NCI-H2081 (cell line): ENCODE measurements at places on chromosomes 3 and 15.

GRCh38 chr3:40366203-40367162 is 20.5 kb upstream of the ENTPD3 start:
- no peak for DNase-seq

- no peak for DNase-seq
These were observed 72.7 kb upstream of the TSPAN3 start for GRCh38 chr15:77143616-77144015.

DNA sequence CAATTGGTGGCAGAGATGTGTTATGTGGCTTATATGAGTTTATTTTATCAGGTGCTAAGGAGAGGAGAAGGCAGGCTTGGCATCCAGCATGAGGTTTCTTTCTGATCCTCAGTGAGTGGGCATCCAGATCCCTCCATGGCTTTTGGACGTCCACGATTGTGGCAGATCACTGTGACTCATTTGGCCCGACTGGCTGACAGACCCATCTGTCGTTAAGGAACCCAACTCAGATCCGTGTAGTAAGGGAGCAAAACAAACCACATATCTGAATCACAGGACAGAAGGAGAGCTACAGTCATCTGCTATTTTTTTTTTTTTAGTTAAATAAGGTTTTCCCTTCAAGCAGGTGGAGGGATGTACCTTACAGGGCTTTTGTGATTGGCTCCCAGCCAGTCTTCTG is 197.0 kb upstream of the KCNH8 start:
- DNase-seq: no peak

- DNase-seq: no peak
These were observed 157.4 kb downstream of the SSR3 start for GRCh38 chr3:156397534-156397933.

GRCh38 chr3:117454254-117454653 is 744.7 kb downstream of the TUSC7 start:
- DNase-seq: no peak

DNA sequence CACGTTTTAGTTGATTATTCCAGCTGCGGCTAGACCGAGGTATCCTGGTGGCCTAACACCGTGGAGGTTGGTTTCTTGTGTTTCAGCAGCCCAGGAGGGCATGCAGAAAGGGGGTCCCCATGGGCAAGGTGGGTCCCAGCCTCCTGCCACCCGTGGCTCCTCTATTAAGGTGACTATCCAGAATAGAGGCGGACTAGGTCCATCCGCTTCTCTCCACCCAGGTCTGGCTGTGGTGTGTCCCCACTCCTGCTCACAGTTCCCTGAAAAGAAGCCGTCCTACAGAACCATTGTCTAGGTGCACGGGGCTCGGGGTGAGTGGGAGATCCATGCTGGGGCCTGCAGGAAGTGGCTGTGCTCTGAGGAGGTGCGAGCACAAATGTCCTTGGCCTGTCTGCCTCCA is 81.5 kb downstream of the WNT7A start:
- no peak for DNase-seq

DNA sequence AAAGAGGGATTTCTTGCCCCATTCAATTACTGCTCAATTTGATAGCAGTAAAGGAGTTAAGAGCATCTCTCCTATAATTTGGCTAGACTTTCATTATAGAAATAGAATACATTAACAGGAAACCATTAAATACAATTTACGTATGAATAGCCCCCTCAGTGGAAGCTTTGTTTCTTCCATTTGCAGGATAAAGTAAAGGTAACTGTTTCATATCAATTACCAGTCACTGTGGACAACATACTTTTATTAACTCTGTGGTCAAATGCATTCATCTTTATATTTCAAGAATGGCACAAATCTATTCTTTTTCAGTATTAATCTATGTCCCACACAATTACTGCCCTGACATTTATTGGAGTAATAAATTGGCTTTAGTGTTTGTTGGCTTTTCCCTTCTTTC is 613.4 kb downstream of the NLGN1 start:
- DNase-seq: no peak

DNA sequence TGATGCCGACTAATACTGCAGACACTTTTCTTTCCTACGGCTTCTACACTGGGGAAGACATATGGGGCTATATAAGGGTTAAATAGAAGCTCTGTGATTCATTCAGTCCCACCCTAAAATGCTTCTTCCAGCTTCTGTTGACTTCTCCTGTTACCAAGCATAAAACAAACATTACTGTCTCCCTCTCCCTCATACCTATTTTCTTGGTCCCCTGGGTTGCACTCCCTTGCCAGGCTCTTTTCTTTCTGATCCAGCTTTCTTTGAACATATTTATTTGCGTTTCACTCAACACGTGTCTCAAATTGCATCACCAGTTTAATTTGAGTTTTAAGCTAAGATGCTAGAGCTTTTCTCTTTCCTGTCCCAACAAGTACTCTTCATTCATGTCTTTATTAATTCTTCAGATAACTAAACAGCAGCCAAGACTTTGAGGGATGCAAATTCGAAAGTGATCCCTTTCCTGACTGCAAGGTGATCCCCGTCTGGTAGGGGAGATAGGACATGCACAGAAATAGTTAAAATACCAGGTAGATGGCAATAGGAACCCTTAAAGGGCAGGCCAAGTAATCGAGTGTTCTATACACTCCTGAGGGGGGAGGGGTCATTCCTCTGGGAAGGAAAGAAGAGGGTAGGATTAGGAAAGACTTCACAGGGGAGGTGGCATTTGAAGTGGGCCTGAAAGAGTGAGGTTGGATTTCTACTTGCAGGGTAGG is 198.6 kb upstream of the BCL6 start:
- DNase-seq: no peak

- no peak for DNase-seq
These were observed 148.0 kb upstream of the LRTM1 start for GRCh38 chr3:55075846-55076245.

DNA sequence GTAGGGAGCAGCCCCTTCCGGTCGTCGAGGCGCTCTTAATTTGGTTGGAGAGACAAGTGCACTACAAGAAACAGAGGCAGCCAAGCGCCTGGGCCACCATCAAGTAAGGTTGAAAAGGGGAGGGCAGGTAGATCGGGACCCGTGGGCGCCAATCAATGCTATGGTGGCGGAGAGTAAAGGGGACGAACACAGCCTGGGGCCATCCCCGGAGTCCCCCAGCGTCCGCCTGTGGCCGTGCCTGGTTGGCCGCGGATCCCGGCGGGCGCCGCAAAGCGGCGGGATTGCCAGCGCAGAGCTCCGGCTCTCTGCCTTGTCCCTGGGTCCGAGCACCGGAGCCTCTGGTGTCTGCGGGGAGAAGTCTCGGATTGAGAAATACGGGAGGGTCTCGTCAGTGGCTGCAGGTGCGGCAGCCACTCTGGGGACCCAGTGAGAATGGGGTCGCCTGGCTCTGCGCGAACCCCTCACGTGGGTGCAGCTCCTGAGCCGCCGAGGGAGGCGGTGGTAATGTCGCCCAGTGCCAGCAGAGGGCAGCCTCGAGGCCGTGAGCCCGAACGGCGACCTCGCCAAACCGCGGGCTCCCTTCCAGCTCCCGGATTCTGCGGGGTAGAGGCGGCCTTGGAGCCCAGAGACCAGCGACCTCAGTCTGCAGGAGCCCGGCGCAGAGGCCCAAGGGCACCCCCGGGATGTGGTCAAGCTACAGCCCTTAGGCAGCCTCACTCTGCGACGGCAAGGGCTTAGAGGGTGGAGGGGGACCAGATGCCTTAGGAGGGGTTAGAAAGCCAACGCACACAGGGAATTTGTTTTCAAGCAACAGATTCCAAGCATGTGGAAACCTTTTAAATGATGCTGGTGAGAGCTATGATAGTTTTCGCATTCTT is 10.8 kb downstream of the FOXL2 start:
- DNase-seq: peak; percentile 76

- no peak for DNase-seq
These were observed 101.2 kb downstream of the NFKBIZ start for GRCh38 chr3:101950510-101950909.

GRCh38 chr3:161413127-161413854 is 42.0 kb upstream of the SPTSSB start:
- DNase-seq: no peak

DNA sequence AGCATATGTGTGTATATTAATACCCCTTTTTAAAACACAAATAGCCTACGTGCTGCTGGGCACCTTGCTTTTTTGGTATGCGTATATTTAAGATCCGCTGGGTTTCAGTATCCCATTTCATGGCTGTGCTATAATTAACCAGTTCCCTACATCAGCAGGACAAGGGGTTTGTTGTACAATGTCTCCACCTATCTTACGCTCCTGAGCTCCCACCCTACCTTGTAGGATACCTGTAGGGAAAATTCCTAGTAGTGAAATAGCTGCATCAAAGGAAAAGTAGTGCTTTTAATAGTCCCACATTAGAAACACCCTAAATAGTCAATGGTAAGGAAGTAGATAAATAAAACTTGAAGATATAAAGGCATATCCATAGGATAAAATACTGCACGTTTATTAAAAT is 1.4 kb downstream of the MAP6D1 start:
- DNase-seq: peak; percentile 77

- DNase-seq: no peak
These were observed 60.1 kb downstream of the VGLL4 start for GRCh38 chr3:11583638-11584046.

- DNase-seq: no peak
These were observed 48.1 kb downstream of the EDEM1 start for GRCh38 chr3:5235655-5236054.

- DNase-seq: no peak
These were observed 3.0 kb upstream of the RHO start for GRCh38 chr3:129525341-129525968.

- peak; percentile 14 for DNase-seq
These were observed 58.1 kb upstream of the MEF2A start for GRCh38 chr15:99507504-99508310.

DNA sequence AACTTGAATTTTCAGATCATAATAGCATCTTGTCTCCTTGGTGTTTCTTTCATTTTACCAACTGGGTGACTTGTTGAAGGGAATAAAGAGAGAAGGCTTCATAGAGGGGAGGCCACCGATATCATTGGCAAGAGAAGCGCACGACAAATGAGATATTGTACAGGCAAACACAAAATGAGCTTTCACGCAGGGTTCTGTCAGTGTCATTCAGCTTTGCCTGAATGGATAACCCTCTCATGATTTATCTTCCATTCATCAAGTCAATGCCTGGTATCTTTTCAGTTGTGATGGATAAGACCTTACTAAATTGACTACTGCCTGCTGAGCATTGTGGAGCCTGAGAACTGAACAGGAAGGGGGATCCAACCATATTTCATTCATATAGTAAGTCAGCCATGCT is 188.6 kb upstream of the EPHA3 start:
- DNase-seq: no peak

DNA sequence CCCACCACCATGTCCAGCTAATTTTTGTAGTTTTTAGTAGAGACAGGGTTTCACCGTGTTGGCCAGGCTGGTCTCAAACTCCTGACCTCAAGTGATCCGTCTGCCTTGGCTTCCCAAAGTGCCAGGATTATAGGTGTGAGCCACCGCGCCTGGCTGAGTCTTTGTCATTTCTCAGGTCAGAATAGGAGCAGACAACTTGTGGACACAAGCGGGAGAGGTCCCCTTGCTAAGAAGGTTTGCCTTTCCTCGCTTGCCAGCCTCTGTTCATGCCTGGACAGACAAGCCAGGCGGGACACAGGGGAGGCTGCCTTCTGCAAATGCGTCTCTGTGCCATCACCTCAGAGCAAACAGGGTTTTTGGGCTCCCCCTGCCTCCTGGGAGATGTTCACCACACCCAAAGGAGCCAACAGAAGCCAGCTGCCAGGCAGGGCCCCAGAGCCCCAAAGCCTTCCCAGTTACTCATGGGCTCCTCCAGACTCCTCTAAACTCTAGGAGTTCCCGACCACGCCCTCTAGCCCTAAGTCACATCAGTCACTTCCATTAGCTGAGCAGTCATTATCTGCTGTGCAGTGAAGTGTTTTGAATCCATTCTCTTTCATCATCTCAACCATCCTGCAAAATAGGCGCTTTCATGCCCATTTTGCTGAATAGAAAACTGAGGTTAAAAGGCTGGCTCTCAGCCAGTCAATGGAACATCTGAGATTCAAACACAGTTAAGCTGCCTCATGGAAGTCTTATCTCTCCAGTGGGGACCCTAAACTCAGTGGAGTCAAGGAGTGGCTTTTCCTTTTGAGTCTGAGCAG is 245.0 kb downstream of the UACA start:
- no peak for DNase-seq

GRCh38 chr3:126971891-126972351 is 11.0 kb upstream of the PLXNA1 start:
- no peak for DNase-seq

- DNase-seq: no peak
These were observed 15.1 kb downstream of the XXYLT1 start for GRCh38 chr3:195255571-195256501.

DNA sequence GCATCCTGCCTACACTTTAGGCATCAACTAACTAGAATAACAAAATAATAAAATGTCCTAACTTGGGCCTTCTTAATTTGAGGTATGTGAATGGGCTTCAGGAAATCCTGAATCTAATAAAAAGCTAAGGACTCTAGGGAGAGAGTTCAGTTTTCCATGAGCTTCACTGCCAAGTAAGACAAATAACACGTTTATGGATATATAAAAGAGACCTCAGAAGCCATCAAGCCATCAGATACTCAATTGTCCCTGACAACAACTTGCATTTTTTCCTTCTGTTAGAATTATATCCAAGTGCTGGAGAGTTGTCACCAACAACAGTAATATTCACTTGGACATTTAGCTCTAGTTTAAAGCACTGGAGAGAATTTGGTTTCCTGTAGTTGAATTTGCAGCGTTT is 102.4 kb upstream of the IGSF10 start:
- no peak for DNase-seq

GRCh38 chr3:126463521-126463920 is 12.2 kb downstream of the ZXDC start:
- peak; percentile 42 for DNase-seq

DNA sequence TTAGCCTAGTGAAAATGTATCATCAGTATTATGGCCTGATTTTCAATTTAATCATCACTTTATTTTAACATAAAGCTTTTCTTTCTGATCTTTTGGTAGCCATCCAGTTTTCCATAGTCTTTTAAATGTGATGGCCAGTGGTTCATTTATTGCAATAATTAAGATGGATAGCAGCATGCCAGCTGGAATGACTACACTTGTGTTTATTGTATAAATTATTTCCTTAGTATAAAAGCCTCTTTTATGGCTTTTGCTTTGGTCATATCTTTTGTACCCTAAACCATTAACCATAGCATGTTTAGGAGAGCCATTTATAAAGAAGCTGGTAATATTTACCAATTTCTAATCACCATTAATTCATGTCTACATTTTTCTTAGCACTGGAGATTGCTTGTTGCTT is 31.7 kb downstream of the ALCAM start:
- peak; percentile 87 for DNase-seq

GRCh38 chr3:40268802-40269524 is 40.5 kb upstream of the EIF1B start:
- DNase-seq: no peak

GRCh38 chr3:105868431-105868741 is 426 bp downstream of the CBLB start:
- peak; percentile 52 for DNase-seq

DNA sequence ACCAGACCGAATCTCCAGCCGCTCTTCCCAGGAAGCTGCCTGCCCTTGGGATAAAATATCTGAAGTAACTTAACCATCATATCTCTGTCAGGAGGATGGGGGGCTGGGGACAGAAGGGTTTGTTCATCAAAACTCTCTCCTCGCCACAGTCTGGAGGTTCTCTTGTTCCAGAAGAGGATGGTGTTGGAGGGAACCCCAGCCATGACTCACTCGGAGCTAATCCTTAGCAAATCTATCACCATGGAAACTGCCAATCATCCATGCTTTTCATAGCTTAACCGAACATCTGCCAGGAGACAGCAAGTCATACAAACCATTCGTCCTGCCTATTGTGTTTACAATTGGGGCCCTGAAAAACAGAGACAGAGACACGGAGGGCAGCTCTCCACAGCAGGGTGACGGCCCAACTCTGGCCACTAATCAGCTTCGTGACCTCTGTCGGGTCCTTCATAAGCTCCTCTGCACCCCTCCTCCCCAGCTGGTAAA is 73.8 kb upstream of the HEG1 start:
- DNase-seq: peak; percentile 18
